ENCODE measurements at places on chromosomes 2 and 18. TPM values are rescaled to one million over a fixed set of nuclear protein-coding genes. Genes with fewer than 3 reads are reported as not detected.
A peak's percentile ranks its signal among the peaks of the same experiment; 100 is the strongest.

DNA sequence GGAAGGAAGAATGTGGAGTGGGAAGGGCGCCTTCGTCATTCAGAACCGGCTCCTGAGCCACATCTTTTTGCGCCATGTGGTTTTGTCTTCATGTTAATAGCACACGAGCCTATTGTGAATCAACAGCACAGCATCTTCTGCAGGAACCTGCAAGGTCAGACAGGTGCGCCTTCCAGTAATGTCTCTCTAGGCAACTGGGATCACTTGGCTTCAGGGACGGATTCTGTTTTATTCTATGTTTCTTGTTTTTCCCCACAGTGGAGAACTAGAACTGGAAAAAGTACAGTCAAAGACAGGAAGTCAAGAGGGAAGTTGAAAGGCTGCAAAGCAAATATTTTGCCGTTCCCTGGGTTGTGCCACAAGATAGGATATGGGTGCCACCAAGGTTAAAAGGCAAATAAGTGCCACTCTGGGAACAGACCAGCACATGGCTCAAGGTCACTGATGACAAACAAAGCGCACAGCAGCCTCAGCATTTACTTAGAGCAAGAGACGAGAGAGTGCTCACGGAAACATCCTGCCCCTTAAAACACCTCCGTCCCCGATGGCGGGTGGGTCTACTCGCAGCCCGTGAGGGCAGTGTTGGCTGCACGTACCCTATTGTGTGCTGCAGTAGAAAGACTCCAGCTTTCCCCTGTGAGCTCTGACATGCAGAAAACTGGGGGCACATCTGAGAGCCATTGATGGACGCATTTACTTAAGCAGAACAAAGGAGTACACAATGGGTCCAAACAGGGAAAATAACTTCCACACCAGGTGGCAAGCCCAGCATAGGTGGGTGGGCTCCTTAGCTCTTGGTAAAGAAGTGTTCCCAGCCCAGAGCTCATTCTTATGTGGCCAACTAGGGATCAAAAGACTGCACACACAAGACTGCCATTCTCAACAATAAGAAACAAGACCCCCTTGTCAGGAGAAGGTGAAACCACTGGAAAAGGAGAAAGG is 107.2 kb upstream of the PARD3B start:
- no peaks in the 10 kb centered on the region for H3K4me1 ChIP-seq
- DNase-seq: no peak
- no peaks in the 10 kb centered on the region for H3K36me3 ChIP-seq
- H3K4me3 ChIP-seq: no peak overlapping the region

DNA sequence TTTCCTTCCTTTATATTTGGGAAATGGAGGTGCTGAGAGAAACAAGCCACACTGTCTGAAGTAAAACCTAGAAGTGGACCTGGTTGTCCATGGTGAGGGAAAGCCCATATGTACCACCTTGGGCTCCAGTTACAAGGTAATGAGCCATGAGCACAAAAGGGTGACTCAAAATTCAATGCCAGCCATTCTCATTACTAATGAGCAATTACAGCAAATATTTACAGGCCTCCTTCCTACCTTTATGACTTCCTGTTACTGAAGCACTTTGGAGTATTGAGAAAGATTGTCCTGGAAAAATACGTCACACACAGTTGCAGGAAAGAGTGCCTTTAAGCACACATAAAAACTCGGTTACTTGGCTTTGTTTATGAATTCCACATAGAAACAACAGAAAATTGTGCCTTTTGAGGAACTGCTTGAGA is 9.1 kb downstream of the EPAS1 start:
- H3K4me1 ChIP-seq: peaks cover 63% of the 10 kb centered on the region
- no peak overlapping the region for H3K4me3 ChIP-seq
- DNase-seq: peak; percentile 66
- H3K27me3 ChIP-seq: peaks cover 4% of the 10 kb centered on the region

GRCh38 chr18:49023938-49024803 is 73.4 kb upstream of the SMAD7 start:
- H3K27me3 ChIP-seq: no peaks in the 10 kb centered on the region
- no peak overlapping the region for H3K4me3 ChIP-seq
- H3K36me3 ChIP-seq: no peaks in the 10 kb centered on the region
- no peak for DNase-seq

GRCh38 chr18:42011053-42011452 is 56.0 kb downstream of the PIK3C3 start:
- no peaks in the 10 kb centered on the region for H3K27me3 ChIP-seq
- DNase-seq: no peak
- no peak overlapping the region for H3K4me3 ChIP-seq
- peaks cover 58% of the 10 kb centered on the region for H3K36me3 ChIP-seq

GRCh38 chr2:4094743-4095142 is 391.4 kb downstream of the DCDC2C start:
- H3K4me3 ChIP-seq: no peak overlapping the region
- H3K27me3 ChIP-seq: no peaks in the 10 kb centered on the region
- no peaks in the 10 kb centered on the region for H3K36me3 ChIP-seq
- no peaks in the 10 kb centered on the region for H3K4me1 ChIP-seq

DNA sequence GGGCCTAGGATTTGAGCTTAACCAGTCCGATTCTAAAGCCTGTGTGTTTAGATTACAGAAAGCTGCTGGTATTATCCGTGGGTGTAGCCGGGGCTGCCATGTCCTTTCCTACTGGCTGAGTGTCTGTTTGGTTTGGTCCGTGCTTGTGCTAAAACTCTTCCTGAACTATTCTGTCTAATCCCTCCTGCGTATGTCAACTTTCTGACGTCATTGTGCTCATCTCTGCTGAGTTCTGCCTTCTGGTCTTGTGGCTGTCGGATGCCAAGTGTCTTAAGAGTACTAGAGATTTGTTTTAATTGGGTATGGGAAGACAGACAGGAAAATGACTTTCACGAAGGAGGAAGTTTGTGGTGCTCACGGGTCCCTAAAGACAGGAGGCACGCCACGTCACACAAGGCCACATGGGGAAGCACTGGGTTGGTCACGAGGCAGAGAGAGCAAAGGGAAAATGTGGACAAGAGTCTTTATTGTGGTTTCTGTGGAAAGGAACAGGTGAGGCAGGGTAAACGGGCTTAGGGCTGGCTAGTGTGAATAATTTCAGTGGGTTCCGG is 31.8 kb upstream of the NTSR2 start:
- no peaks in the 10 kb centered on the region for H3K27me3 ChIP-seq
- no peaks in the 10 kb centered on the region for H3K36me3 ChIP-seq
- peak overlapping the region; percentile 33 for H3K27ac ChIP-seq
- no peak overlapping the region for H3K4me3 ChIP-seq

- no peaks in the 10 kb centered on the region for H3K4me1 ChIP-seq
- no peaks in the 10 kb centered on the region for H3K36me3 ChIP-seq
- no peak for DNase-seq
- H3K27ac ChIP-seq: no peak overlapping the region
- H3K27me3 ChIP-seq: no peaks in the 10 kb centered on the region
- no peak overlapping the region for H3K4me3 ChIP-seq
Observed at GRCh38 chr2:221655300-221655699, 83.2 kb upstream of the EPHA4 start.

GRCh38 chr2:226818930-226819329 is 16.9 kb upstream of the RHBDD1 start:
- no peaks in the 10 kb centered on the region for H3K27me3 ChIP-seq
- DNase-seq: no peak
- H3K27ac ChIP-seq: no peak overlapping the region
- no peak overlapping the region for H3K4me3 ChIP-seq
- no peaks in the 10 kb centered on the region for H3K4me1 ChIP-seq

DNA sequence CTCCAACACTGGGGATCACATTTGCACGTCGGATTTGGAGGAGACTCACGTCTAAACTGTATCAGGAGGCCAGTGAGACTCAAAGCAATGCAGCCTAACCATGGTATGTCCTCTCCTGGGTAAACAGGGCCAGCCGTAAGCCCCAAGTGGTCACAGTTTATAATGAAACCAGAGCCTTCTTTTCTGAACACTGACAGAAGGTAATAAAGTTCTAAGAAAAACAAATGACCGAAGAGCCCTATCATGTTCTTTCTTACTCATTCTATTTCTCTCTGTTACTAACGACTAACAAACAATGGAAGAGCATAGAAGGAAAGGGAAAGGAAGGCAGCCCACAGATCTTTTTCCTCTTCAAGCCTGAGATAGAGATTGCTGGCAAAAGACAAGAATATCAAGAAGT is 796.8 kb upstream of the SOX11 start:
- no peaks in the 10 kb centered on the region for H3K27me3 ChIP-seq
- H3K27ac ChIP-seq: no peak overlapping the region
- H3K36me3 ChIP-seq: no peaks in the 10 kb centered on the region
- DNase-seq: no peak
- H3K4me3 ChIP-seq: no peak overlapping the region

GRCh38 chr2:127576433-127577207 is 41.1 kb downstream of the MYO7B start:
- H3K27me3 ChIP-seq: no peaks in the 10 kb centered on the region
- DNase-seq: no peak
- no peak overlapping the region for H3K27ac ChIP-seq
- H3K4me3 ChIP-seq: no peak overlapping the region

DNA sequence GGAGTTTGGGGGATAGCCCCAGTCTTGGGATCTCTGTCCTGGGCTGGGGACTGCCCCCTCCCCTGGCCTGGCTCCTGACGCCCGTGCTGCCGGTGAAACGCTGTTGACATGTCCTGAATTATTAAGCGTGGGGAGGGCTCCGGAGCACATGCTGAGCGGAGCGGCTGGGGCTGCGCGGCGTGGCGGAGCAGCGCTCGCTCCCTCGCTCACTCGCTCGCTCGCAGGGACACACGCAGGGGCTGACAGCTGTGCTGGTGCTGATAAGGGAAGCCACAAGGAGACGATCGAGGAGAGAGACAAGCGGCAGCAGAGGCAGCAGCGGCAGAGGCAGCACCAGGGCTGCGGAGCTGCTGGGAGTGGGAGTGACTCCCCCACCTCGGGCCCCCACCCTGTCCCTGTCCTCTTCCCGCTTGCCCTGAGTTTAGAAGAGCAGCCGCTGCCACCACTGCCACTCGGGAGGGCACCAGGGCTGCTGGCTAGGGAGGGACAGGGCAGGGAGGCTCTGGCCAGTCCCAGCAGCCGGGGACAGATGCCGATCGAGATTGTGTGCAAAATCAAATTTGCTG is at the start of gene ASIC4:
Gene ASIC4, plus strand, starts transcription at position 287 of the 566 bp plus-strand sequence. Its CDS starts 243 bp downstream, at position 530.
- no peak for DNase-seq
- peaks cover 14% of the 10 kb centered on the region for H3K4me1 ChIP-seq
- H3K27me3 ChIP-seq: peaks cover 43% of the 10 kb centered on the region

- no peak overlapping the region for H3K27ac ChIP-seq
- no peak overlapping the region for H3K4me3 ChIP-seq
- DNase-seq: no peak
- peaks cover 21% of the 10 kb centered on the region for H3K4me1 ChIP-seq
Observed at GRCh38 chr18:12595571-12596255, 62.2 kb downstream of the SPIRE1 start.

- no peaks in the 10 kb centered on the region for H3K4me1 ChIP-seq
- H3K36me3 ChIP-seq: no peaks in the 10 kb centered on the region
- DNase-seq: no peak
- no peak overlapping the region for H3K27ac ChIP-seq
- no peaks in the 10 kb centered on the region for H3K27me3 ChIP-seq
Observed at GRCh38 chr2:179764710-179765109, 96.7 kb downstream of the ZNF385B start.

- DNase-seq: no peak
- H3K36me3 ChIP-seq: no peaks in the 10 kb centered on the region
- no peaks in the 10 kb centered on the region for H3K4me1 ChIP-seq
- no peak overlapping the region for H3K27ac ChIP-seq
Observed at GRCh38 chr2:121818546-121818945, 63.1 kb downstream of the TSN start.

- no peaks in the 10 kb centered on the region for H3K36me3 ChIP-seq
- H3K4me3 ChIP-seq: no peak overlapping the region
- no peaks in the 10 kb centered on the region for H3K4me1 ChIP-seq
- no peak overlapping the region for H3K27ac ChIP-seq
Observed at GRCh38 chr2:127164761-127165538, 55.1 kb downstream of the CYP27C1 start.

DNA sequence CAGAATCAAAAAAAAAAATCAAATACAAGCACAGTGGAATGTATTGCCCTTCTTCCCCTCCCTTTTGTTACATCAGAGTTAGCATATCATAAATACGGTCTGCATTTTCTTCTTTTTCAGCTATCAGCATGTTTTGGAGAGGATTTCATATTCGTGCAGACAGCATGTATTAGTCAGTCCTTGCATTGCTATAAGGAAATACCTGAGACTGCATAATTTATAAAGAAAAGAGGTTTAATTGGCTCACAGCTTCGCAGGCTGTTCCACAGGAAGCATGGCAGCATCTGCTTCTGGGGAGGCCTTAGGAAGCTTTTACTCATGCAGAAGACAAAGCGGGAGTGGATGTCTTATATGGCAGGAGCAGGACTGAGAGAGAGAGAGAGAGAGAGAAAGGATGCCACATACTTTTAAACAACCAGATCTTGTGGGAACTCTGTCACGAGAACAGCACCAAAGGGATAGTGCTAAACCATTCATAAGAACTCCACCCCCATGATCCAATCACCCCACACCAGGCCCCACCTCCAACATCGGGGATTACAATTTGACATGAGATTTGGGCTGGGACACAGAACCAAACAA is 8.9 kb downstream of the IL1B start:
- H3K4me3 ChIP-seq: no peak overlapping the region
- no peaks in the 10 kb centered on the region for H3K4me1 ChIP-seq
- H3K27me3 ChIP-seq: no peaks in the 10 kb centered on the region
- H3K27ac ChIP-seq: no peak overlapping the region
- H3K36me3 ChIP-seq: peaks cover 24% of the 10 kb centered on the region

GRCh38 chr2:167271932-167272331 is 383.7 kb downstream of the XIRP2 start:
- no peaks in the 10 kb centered on the region for H3K4me1 ChIP-seq
- H3K36me3 ChIP-seq: no peaks in the 10 kb centered on the region
- H3K4me3 ChIP-seq: no peak overlapping the region
- no peaks in the 10 kb centered on the region for H3K27me3 ChIP-seq
- no peak for DNase-seq

- no peak for DNase-seq
- H3K27me3 ChIP-seq: no peaks in the 10 kb centered on the region
- peaks cover 12% of the 10 kb centered on the region for H3K4me1 ChIP-seq
- H3K36me3 ChIP-seq: peaks cover 34% of the 10 kb centered on the region
Observed at GRCh38 chr18:9861157-9861556, 24.6 kb upstream of the TXNDC2 start.

GRCh38 chr2:215621381-215621780 is 185.5 kb upstream of the FN1 start:
- no peak overlapping the region for H3K4me3 ChIP-seq
- H3K36me3 ChIP-seq: no peaks in the 10 kb centered on the region
- peaks cover 22% of the 10 kb centered on the region for H3K4me1 ChIP-seq
- H3K27me3 ChIP-seq: no peaks in the 10 kb centered on the region

- H3K27ac ChIP-seq: no peak overlapping the region
- H3K27me3 ChIP-seq: peaks cover 44% of the 10 kb centered on the region
- H3K4me3 ChIP-seq: no peak overlapping the region
- H3K36me3 ChIP-seq: no peaks in the 10 kb centered on the region
- H3K4me1 ChIP-seq: no peaks in the 10 kb centered on the region
- DNase-seq: peak; percentile 34
Observed at GRCh38 chr2:71269511-71270090, 42.7 kb upstream of the PAIP2B start.

CYP1B1 gene
- 155 TPM for total RNA-seq

NOSTRIN gene
- 25.7 TPM for total RNA-seq

DPP10 gene
- 0.82 TPM for total RNA-seq

TEKT4 gene
- total RNA-seq: not detected

PPP4R3B gene
- total RNA-seq: 63.8 TPM

SP110 gene
- total RNA-seq: 37.8 TPM

ICA1L gene
- total RNA-seq: 2.6 TPM

SOWAHC gene
- 12.6 TPM for total RNA-seq

RFX8 gene
- total RNA-seq: not detected

AKAIN1 gene
- total RNA-seq: not detected

All from left lung (tissue), 14 donors.